Mesenchymal stem cell (in vitro differentiated cells and primary cell): ENCODE measurements at places on chromosomes 3 and 15.
A peak's percentile ranks its signal among the peaks of the same experiment; 100 is the strongest.

GRCh38 chr3:109023656-109024254, 70.1 kb upstream of the GUCA1C start:
- peaks cover 1% of the 10 kb centered on the region for H3K4me1 ChIP-seq
- DNase-seq: peak; percentile 42
- no peaks in the 10 kb centered on the region for H3K27me3 ChIP-seq
- no peaks in the 10 kb centered on the region for H3K36me3 ChIP-seq

- H3K27me3 ChIP-seq: no peaks in the 10 kb centered on the region
- DNase-seq: no peak
- no peaks in the 10 kb centered on the region for H3K36me3 ChIP-seq
These were observed 140.4 kb upstream of the MBNL1 start for GRCh38 chr3:152128356-152128755.

DNA sequence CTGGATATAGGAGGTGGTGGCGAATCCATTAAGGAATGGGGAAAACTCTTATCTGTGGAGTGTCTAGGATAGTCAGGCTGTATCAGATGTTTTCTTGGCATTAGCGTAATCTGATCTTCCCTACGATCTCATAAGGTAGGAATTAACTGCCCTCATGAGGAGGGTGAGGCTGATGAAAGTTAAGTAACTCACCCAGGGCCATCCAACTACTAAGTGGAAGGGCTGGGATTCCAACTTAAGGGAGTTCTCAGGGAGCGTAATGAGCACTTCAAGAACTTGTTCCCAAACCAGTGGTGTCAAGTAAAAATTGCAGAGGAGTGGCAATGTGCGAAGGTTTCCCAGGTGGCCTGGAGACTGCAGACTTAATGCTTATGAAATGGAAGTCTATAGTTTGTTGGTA, 55.9 kb upstream of the OSBPL11 start:
- peak; percentile 15 for DNase-seq
- H3K4me1 ChIP-seq: no peaks in the 10 kb centered on the region
- no peak overlapping the region for H3K4me3 ChIP-seq
- no peaks in the 10 kb centered on the region for H3K36me3 ChIP-seq
- H3K27ac ChIP-seq: no peak overlapping the region
- H3K27me3 ChIP-seq: peaks cover 3% of the 10 kb centered on the region

DNA sequence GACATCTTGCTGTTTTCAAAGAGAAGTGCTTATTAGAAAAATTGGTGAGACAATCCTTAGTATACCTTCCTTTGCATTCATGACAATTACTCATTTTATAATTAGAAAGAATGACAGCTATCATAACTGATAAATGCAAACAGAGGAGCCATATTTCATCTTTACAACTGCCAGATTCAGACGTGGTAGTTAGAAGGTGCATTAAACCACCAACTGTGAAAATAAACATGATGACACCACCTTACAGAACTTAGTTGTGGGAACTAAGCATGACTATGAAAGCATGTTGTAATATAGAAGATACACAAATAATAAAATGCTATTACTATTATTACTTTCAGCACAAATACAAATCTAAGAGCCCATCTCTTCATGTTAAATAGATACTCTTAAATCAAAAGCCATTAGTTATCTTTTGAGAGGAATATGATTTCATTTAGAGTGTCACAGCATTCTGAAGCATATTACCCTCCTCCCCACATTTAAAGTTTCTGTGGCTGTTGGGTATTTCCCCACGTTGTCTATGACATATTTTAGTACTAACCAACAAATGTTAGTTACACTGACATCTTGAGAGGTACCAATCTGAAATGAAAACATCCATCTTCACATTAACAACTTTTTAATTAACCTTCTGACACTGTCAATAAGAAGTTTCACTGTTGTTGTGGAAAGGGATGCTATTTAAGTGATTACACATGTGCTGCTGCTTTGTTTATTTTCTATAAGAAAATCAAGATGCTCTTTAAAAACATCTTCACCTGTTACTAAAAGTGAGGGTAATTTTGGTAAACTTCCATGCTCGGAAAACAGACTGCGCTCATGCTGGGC, 163.8 kb downstream of the LSAMP start:
- no peaks in the 10 kb centered on the region for H3K4me1 ChIP-seq
- H3K27ac ChIP-seq: no peak overlapping the region
- DNase-seq: no peak
- H3K4me3 ChIP-seq: no peak overlapping the region

DNA sequence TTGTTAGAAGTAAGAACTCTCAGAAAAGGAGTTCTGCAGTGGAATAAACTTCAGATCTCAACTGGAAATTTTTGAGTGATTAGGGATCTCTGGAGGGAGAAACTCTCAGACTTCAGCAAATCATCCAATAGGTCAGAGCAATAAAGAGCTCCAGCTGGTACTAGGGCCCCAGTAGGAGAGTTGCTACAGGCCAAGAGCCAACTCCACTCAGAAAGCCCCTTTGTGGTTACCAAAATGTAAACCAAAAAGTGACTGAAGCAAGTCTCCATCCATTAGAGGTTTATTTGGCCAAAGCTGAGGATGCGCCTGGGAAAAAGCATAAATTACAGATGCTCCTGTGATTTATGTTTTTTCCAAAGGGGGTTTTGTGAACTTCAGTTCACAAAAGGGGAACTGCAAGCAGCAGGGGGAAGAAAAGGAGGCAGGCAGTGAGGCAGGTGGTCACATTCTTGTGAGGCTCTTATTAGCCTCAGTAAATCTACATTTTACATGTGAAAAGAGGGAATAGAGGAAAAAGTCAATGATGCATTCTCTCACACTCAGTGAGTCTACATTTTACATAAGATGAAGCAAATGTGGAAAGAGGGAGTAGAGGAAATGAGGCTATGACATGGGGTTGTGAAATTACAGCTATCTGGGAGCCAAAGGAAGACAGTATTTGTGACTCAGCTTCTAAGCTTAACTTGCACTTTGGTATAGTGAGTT, 92.4 kb upstream of the DAZL start:
- peaks cover 4% of the 10 kb centered on the region for H3K27me3 ChIP-seq
- H3K4me1 ChIP-seq: no peaks in the 10 kb centered on the region
- H3K36me3 ChIP-seq: no peaks in the 10 kb centered on the region
- no peak overlapping the region for H3K4me3 ChIP-seq
- no peak overlapping the region for H3K27ac ChIP-seq
- DNase-seq: peak; percentile 24

DNA sequence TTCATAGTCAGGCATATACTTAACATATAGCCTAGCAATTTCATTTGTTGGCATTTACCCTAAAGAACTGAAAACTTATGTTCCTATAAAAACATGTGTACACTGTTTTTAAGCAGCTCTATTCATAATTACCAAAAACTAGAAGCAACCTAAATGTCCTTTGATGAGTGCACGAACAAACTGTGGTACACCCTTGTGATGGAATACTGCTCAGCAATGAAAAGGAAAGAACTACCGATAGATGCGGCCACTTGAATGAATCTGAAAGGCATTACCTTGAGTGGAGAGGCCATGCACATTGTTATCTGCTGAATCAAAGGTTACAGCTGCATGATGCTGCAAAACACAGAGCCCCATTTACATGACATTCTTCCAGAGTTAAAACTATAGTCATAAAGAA, 44.7 kb downstream of the CFAP92 start:
- H3K4me3 ChIP-seq: no peak overlapping the region
- DNase-seq: no peak
- peaks cover 23% of the 10 kb centered on the region for H3K27me3 ChIP-seq

DNA sequence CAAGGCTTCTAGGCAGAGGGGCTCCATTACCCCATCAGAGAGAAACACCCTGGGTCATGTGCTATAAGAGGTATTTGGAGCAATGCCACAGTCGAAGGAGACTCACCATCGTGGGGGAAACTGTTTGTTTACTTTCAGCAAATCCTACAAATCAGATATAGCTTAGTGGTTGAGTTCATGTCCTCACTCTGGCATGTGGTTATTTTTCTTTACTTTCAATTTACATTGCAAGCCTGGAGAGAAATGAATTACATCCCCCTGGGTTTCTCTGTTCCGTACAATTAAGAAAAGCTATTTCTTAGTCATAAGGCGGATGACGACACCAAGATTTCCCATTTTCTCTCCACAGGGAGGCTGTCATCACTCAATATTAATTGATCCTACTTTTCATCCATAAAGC, 36.9 kb downstream of the RFTN1 start:
- peak; percentile 98 for DNase-seq
- H3K27ac ChIP-seq: peak overlapping the region; percentile 90
- H3K4me3 ChIP-seq: no peak overlapping the region
- H3K4me1 ChIP-seq: peaks cover 28% of the 10 kb centered on the region

GRCh38 chr15:78035321-78035751, 42.2 kb downstream of the TBC1D2B start:
- H3K4me3 ChIP-seq: no peak overlapping the region
- H3K36me3 ChIP-seq: peaks cover 53% of the 10 kb centered on the region
- H3K27ac ChIP-seq: no peak overlapping the region
- DNase-seq: peak; percentile 40

DNA sequence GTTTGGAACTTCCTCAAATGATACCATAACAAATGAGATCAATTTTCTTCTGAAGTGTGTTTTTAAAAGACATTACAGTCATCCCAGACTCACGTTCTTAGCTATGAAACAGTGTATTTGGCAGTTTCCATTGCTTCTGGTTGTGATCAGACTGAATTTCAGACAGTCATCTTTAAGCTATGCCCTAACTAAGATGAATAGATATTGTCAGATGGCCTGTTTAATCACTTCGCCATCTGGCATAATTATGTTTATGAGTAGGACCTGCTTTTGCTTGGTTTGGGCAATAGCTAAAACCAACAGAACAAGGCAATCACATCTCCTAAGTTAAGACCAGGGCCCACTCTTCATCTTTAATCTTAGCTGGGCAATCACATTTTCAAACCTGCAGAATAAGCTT, 313.1 kb downstream of the SV2B start:
- DNase-seq: no peak
- H3K4me1 ChIP-seq: no peaks in the 10 kb centered on the region

GRCh38 chr15:90213818-90214204, 12.7 kb downstream of the SEMA4B start:
- H3K27me3 ChIP-seq: no peaks in the 10 kb centered on the region
- H3K4me3 ChIP-seq: no peak overlapping the region
- DNase-seq: no peak
- peaks cover 33% of the 10 kb centered on the region for H3K36me3 ChIP-seq
- peaks cover 32% of the 10 kb centered on the region for H3K4me1 ChIP-seq

DNA sequence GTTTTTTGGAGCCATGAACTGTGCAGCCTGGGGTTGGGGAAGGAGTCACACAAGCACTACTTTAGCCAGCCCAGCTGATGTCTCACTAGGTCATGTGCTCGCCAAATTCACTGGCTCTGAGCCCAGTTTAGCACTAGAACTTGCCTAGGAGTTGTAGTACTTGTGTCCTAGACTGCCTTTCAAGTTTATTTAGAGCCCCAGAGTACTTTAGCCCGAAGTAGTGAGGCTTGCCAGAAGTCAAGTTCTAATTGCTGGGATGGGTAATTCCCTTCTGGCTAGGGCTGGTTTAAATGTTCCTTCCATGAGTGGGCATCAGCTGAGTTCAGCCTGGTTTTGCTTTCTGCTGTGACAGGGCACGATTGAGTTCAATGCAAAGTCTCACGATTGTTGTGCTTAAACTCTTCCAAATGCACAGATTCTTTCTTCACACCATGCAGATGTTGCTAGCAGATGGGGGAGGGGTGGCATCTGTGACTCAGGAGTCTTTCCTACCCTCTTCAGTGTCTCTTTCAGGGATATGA, 228.2 kb upstream of the ZPLD1 start:
- peak; percentile 86 for DNase-seq
- no peaks in the 10 kb centered on the region for H3K27me3 ChIP-seq
- no peaks in the 10 kb centered on the region for H3K36me3 ChIP-seq
- peaks cover 1% of the 10 kb centered on the region for H3K4me1 ChIP-seq
- H3K27ac ChIP-seq: no peak overlapping the region

GRCh38 chr3:52117537-52117936, 36.7 kb downstream of the POC1A start:
- no peak for DNase-seq
- no peaks in the 10 kb centered on the region for H3K27me3 ChIP-seq
- peaks cover 12% of the 10 kb centered on the region for H3K4me1 ChIP-seq
- H3K36me3 ChIP-seq: peaks cover 5% of the 10 kb centered on the region

- no peaks in the 10 kb centered on the region for H3K36me3 ChIP-seq
- no peak for DNase-seq
- H3K27ac ChIP-seq: no peak overlapping the region
These were observed 156.2 kb downstream of the ADAMTSL3 start for GRCh38 chr15:83810110-83810509.

- no peaks in the 10 kb centered on the region for H3K27me3 ChIP-seq
- no peak overlapping the region for H3K4me3 ChIP-seq
- no peak for DNase-seq
- H3K4me1 ChIP-seq: no peaks in the 10 kb centered on the region
These were observed 736.5 kb downstream of the VGLL3 start for GRCh38 chr3:86254480-86254879.

GRCh38 chr3:83740504-83740903, 1218.3 kb upstream of the CADM2 start:
- H3K4me1 ChIP-seq: no peaks in the 10 kb centered on the region
- H3K36me3 ChIP-seq: no peaks in the 10 kb centered on the region
- H3K4me3 ChIP-seq: no peak overlapping the region
- no peaks in the 10 kb centered on the region for H3K27me3 ChIP-seq
- DNase-seq: no peak

DNA sequence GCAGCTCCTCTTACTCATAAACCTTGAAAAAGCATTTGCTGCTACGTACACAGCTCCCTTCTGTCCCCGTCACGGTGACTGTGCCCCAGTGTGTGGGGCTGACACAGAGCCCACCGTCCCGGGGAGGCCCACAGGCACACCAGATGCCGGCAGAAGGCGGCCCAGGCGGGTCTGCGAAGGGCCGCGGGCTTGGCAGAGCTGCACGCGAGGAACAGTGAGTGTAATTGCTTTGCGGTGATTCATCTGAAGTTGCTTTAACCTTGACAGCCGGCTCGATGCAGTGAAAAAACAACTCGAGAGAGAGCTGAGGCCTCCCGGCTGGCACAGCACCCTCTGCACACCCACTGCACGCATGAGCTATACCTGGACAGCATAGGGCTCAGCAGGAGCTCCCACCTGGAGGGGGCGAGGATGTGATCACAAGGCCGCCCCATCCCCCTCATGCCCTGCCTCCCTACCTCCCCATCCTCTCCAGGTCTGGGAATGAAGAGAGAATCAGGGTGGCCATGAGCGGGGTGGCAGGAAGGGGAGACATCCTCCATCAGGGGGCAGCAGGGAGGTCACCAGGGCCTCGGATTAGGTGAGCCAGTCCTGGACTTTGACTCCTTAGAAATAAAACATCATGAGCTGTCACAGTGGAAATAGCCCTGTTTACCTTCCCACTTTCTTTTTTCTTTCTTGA, 172.7 kb downstream of the MEGF11 start:
- H3K27ac ChIP-seq: no peak overlapping the region
- no peaks in the 10 kb centered on the region for H3K36me3 ChIP-seq
- peaks cover 36% of the 10 kb centered on the region for H3K27me3 ChIP-seq
- no peak overlapping the region for H3K4me3 ChIP-seq
